ENCODE measurements at places on chromosomes 3 and 15. TPM values are rescaled to one million over a fixed set of nuclear protein-coding genes. Genes with fewer than 3 reads are reported as not detected.
A peak's percentile ranks its signal among the peaks of the same experiment; 100 is the strongest.

TPRA1 gene
- polyA plus RNA-seq = 31.6 TPM

DNA sequence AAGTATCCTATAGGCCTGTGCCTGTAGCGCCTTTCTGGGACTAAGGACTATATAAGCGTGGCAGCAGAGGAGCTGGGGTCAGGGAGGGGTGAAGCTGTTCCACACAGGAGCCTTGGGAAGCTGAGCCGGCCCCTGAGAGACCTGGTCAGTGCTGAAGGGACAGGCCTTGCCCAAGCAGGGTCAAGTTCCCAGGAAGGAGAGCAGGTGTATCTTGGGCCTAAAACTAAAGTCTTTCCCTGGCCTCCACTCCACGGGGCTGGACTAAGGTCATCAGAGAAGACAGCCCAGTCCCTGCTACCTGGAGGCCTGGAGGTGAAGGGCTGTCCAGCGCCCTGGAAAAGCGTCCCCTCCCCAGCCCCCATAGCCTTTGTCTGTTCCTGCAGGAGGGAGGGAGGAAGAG, 23.9 kb upstream of the NR2C2 start:
- DNase-seq = no peak

- no peak for DNase-seq
Measured at GRCh38 chr15:70463453-70463834, 299.9 kb downstream of the UACA start.

- peak; percentile 85 for DNase-seq
Measured at GRCh38 chr15:28086175-28086703, 12.9 kb downstream of the OCA2 start.

- no peak for DNase-seq
Measured at GRCh38 chr15:25890529-25890928, 27.4 kb upstream of the ATP10A start.

GRCh38 chr3:123986427-123986826, 5.5 kb downstream of the ROPN1 start:
- DNase-seq = no peak

DNA sequence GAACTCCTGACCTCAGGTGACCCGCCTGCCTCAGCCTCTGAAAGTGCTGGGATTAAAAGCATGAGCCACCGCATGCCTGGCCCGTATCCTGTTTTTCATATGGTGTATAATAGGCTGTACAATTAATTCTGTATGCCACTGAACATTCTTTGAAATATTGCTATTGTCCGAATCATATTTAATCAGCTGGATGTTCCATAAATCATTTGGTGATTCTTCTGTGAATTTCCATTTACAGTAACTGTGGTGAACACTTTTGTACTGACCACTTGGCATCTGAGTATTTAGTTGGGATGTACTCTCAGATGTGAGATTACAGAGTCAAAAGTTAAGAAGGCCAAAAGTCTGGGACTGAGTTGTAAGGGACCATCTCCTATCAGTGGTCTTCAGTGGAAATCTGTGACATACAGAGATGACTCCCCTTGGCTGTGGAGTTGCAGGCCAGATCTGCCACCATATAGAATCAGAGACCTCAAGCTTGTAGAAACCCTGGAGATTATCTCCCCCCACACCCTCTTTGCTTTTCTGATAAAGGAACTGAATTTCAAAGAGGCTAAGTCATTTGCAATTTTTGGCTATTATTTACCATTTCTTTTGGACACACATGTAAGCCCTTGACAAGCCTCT, 25.7 kb upstream of the DYNC1LI1 start:
- no peak for DNase-seq
